ENCODE measurements at places on chromosomes 7 and 10.

GRCh38 chr10:127790066-127790624, 53.2 kb downstream of the FOXI2 start:
- DNase-seq: no peak

GRCh38 chr10:100624298-100624697, 88.6 kb downstream of the HIF1AN start:
- no peak for DNase-seq

DNA sequence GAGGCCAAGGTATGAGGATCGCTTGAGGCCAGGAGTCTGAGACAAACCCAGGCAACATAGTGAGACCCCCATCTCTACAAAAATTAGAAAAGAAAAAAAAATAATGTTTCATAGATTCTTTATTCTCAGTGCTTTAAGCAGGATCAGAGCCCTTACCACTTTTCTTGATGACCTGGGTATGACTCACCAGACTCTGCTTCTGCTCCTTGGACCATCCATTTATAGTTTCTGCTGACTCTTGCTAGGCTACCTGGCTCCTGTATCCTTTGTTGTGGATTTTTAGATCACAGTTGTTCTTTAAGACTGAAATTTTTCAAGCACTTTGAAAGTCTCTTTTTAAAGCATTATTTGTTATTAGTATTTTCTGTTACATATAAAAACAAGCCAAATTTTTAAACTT, 411.1 kb downstream of the GFRA1 start:
- no peak for DNase-seq

DNA sequence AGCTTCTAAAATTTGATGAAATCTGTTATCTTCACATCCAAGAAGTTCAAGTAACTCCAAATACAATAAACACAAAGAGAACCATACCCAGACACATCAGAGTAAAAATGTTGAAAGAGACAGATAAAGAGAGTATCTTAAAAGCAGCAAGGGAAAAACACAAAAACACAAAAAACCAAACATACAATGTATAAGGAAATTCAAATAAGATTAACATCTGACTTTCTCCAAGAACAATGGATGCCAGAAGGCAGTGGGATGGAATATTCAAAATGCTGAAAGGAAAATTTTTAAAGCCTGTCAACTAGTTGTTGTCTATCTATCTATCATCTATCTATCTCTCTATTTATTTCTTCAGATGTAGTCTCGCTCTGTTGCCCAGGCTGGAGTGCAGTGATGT, 72.4 kb upstream of the MKLN1 start:
- no peak for DNase-seq

DNA sequence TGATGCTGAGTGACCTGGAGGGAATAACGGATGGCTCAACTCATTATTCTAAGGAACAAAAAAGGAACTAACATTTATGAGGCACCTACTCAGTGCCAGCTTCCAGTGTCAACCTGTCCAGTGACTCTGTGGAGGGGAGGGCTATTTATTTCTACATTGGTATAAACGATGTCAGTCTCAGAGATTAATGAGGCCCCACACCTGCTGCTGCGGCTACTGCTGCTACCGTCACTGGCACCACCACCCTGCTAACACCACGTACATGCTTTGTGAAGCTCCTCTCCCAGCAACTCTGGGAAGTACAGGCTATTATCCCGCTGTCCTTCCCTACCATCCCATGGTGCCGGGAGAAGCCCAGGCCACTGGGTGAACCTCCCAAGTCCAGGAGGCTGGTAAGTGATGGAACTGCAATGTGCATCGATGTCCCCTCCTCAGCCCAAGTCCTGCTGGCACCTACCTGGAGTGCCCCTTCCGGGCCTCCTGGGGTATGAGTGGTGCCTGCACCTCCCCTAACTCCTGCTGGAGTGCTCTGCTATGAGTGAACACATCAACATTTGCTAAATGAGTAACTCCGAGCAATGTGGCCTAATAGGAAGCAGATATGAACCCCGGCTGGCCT, 101.5 kb downstream of the ARHGAP22 start:
- no peak for DNase-seq

- no peak for DNase-seq
Observed at GRCh38 chr10:70433581-70434280, 7.8 kb downstream of the NODAL start.

DNA sequence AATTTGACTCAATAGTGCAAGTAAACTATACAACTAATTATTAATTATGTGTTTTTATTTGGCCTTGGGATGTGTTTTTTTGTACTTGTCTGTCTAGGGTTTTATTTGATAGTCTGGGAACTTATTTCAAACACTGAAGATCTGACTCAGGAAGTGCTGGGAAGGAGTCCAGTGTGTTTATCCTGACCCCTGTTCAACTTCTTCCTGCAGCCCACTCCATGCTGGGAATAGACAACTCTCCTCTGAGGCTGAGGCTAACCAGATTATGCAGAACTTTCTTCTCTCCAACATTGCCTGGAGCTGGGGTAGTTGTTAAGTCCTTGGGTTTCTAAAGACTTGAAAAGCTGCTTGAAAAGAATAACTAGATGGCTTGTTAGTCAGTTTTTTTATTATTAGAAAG, 6.9 kb downstream of the CISD1 start:
- no peak for DNase-seq

DNA sequence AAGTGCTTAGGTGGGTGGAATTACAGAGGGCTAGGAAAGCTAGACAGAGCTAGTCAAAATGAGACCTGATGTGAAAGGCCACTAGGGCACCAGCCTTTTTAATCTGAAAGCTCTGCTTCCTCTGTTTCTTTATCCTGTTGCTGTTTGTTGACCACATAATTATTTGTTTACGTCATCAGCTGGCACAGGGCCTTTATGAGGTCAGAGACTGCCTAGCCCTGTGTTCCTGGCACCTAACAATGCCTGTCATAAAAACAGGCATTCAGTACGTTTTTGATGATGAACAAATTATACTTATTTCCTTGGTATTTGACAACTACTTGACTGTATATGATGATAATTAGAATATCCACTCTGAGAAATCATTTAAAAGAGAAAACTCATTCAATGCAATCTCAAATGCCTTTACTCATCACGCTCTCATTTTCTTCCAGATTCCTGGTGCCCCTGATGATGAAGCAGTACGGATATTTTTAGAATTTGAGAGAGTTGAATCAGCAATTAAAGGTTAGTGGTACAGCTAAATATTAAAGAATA, 26.0 kb downstream of the RBM17 start:
- no peak for DNase-seq

- DNase-seq: no peak
Observed at GRCh38 chr7:94491410-94491809, 18.2 kb upstream of the CASD1 start.

DNA sequence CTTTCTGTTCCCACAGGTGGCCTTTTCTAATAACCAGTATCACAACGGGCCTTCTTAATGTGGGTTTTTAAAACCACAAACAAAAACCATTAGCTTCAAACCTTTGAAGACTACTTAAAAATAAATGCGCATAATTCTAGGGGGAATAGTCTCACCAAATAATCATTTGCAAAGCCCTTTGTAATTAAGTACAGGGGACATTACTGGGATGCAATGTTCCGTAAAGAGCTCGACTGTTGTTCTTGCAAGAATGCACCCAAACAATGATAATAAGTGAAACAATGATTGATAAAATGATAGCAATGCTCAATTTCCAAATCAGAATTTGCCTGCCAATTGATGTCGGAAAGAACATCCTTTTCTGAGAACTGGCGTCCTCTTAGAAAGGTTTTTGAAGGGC, 589.1 kb upstream of the ADARB2 start:
- DNase-seq: no peak

DNA sequence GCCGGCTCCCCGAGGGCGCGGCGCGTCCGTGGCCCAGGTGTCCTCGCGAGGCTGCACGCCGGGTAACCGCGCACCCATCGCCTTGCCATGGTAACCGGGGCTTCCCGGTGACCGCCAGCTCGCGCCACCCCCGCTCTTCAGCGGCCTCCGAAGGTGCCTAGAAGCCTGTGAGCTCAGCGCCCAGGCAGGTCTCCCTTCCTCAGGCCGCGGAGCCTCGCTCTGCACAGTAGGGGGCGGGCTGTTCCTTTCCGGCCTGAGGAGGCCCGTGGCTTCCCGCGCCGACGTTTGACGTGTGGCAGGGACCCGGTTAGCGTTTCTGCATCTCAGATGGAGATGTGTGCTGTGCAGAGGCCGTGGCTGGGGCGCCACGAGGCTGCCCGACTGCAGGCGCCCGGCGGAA, 117.1 kb downstream of the DYNC2I1 start:
- peak; percentile 72 for DNase-seq

GRCh38 chr10:6619660-6620059, 39.6 kb upstream of the PRKCQ start:
- no peak for DNase-seq

DNA sequence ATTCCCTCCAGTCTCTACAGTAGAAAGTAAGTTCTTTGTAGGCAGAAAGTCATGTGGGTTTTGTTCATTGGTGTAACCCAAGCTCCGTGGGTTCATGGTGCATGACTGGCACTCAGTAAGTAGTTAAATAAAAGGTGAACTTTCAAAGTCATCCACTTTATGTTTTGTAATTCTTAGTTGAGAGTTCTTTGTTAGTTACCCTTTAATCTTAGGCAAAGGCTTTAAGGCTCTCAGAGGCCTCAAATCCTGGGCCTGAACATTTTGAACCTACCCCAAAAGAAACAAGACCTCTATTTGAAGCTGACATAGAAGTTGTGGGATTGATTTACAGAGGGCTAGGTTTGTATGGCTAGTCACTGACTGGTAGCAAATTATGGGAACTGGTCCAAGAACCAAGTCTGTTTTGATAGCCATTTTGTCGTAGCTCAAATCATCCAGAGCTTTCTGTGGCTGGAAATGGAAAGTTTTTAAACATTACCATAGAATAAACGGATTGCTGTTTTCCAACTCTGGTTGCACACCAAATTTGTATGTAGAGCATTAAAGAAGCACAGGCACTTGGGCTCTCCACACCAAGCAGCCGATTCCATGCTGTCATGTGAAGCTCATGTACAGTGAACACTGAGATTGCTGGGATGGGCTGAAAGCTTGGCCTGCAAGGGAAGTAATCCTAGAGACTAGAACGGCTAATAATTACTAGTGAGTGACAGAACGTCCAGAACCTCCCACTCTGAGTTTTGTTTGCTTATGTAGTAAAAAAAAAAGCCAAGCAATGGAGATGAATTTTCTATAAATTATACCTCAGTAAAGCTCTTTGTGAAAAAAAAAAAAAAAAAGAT, 53.5 kb downstream of the DENND11 start:
- DNase-seq: no peak

DNA sequence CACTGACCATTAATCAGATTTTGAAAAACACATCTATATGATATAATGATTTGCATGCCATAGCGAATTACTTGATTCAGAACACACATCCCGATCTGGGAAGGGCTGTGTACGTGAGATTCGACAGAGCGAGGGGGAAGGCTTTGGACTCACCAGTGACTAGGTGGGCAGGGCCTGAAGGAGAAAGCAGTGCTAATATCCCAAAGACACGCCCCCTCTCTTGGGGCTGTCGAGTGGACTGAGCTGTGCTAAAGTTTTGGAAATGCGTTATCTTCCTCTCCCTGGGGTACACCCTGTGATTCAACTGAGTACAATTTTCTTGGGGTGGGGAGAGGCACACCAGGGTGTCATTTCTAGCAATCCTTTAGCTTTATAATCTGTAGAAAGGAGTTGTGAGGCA, 1.8 kb downstream of the LRRC17 start:
- peak; percentile 38 for DNase-seq

- no peak for DNase-seq
Observed at GRCh38 chr7:16078076-16078952, 343.0 kb downstream of the CRPPA start.

Data from WTC11 (cell line).